Endothelial cell of umbilical vein (primary cell): ENCODE measurements at places on chromosomes 7 and 10. TPM values are rescaled to one million over a fixed set of nuclear protein-coding genes. Genes with fewer than 3 reads are reported as not detected.

Gene SPACDR
- total RNA-seq: 1.5 and 4.1 TPM in 2 replicates

DNA sequence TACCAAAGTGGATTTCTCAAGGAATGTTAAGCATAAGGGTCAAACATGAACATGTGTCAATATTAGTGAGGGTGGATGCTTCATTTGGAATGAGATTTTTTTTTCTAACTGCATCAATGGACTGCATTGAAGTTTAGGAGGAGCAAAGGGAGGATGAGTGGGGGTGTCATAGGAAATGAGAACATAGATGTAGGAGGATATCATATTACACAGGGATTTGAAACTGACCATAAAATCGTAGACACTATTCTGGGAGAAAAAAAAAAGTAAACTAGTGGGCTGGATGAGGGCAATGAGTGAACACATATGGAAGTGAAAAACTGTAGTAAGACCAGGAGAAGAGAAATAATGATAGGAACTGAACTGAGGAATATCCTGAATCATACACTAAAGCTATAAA is 109.4 kb downstream of the SEMA3A start:
- peak; percentile 21 for DNase-seq

Gene TLL2
- total RNA-seq: 0.05 and 0.20 TPM in 2 replicates

GRCh38 chr7:96059075-96059474 is 262.8 kb downstream of the SLC25A13 start:
- DNase-seq: no peak
